Left colon (tissue), 2 donors: ENCODE measurements at places on chromosomes 11 and 22.

GRCh38 chr22:27601195-27601594, 200.4 kb downstream of the MN1 start:
- DNase-seq = no peak

DNA sequence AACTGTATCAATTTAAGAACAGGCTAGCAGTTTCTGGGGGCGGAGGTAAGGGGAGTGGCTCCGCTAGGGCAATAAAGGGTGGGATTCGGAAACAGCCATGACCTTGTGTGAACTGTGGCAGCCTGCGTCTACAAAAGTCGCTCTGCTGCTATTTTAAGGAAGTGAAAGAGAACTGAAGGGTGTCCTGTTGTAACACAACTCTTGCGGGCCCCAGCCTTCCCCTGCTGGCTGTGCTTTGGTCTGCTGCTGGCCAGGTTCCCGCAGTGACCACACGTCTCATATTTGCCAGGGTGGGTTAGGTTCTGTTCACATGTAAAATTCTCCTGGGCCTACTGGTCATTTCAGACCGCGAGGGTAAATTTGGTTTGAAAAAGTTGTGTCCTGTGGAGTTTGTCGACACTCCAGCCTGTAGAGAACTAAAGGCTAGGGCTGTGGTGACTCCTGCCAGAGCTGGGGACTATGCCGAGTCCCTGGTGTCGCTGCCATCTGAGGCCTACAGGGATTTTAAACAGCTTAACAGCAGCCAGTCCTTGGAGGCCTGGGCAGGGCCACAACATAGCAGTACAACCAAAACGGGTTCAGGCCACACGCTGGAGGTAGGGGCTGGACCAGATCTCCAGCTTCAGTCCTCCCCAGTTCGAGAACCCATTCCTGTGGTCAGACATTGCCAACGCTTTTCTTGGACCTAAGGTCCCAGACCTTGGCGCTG, 1.1 kb upstream of the PPFIBP2 start:
- peak; percentile 82 for DNase-seq

DNA sequence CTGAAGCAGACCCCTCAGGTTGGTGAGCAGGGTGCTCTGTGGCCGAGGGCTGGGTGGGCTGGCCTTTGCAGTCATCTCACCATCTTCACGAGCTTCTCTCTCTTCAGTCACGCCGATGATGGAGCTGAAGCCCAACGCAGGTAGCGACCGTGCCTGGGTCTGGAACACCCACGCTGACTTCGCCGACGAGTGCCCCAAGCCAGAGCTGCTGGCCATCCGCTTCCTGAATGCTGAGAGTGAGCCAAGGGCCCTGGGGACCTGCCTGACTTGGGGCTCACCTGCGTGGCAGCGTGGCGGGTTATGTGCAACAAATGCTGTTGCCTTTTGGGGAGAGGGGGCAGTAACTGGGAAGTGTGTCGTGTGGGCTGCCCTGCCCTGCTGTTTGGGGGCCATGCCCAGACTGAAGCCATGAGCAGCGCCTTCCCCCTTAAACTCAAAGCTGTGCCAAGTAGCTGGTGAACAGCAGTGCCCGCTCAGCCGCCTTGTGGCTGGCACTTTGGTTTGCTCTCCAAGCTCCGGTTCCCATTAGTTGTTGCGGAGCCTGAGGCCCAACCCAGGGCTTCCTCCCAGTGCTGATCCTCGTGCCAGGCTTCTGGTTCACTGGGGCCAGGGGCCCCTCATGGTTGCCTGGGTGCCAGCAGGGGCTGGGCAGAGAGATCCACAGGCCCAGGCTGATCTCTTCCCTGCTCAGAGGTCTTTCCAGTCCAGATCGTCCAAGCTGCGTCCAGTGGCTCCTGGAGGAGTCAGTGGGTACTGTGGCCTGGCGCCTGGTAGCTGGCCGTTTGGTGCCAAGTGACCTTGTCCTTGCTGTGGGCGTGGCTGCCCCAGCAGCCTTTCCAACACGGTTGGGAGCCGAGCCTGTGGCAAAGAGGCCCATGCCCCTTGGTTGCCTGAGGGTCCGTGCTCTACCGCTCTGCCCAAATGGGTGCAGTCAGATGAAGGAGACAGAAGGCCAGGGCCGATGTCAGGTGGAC, 6.1 kb upstream of the ZDHHC8 start:
- no peak for DNase-seq

- DNase-seq = no peak
Observed at GRCh38 chr11:100833276-100833675, 146.2 kb downstream of the ARHGAP42 start.

DNA sequence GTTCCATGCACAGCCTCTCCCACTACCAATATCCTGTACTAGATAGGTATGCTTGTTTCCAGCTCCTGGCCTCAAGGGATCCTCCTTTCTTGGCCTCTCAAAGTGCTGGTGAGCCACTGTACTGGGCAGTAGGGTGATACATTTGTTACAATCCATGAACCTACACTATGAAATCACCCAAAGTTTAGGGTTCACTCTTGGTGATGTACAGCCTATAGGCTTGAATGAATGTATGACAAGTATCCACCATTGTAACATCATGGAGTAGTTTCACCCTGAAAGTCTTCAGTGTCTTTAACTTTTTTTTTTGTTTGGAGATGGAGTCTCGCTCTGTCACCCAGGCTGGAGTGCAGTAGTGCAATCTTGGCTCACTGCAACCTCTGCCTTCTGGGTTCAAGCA, 31.8 kb downstream of the TRIOBP start:
- DNase-seq = no peak

GRCh38 chr11:128210148-128210940, 377.0 kb downstream of the ETS1 start:
- DNase-seq = no peak
